Stimulated activated CD4-positive, alpha-beta T cell treated with anti-CD3 and anti-CD28 coated beads, Interleukin-4, amount 100 ng/mL, for 1 hour (primary cell): ENCODE measurements at places on chromosomes 11 and 22.

GRCh38 chr11:58963551-58964104 lies 24.3 kb downstream of the GLYATL1 start:
- DNase-seq, result no peak

DNA sequence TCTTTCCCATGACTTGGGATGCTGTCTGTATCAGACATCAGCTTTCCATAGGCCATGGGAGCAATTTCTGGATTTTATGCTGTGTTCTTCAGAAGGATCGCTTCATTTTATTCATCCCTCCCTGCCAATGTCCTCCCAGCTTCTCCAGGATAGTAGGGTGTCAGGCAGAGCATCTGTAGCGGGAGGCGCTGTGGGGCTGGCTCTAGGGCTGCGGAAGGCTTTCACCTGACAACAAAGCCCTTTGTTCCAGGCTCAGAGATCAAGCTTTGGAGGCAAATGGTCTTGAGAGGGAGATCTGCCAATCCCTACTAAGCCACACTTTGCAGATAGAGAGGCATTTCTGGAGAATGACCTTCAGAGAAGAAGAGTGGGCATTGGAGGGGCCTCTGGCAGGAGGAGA lies 29.5 kb upstream of the FTH1 start:
- no peak for DNase-seq

DNA sequence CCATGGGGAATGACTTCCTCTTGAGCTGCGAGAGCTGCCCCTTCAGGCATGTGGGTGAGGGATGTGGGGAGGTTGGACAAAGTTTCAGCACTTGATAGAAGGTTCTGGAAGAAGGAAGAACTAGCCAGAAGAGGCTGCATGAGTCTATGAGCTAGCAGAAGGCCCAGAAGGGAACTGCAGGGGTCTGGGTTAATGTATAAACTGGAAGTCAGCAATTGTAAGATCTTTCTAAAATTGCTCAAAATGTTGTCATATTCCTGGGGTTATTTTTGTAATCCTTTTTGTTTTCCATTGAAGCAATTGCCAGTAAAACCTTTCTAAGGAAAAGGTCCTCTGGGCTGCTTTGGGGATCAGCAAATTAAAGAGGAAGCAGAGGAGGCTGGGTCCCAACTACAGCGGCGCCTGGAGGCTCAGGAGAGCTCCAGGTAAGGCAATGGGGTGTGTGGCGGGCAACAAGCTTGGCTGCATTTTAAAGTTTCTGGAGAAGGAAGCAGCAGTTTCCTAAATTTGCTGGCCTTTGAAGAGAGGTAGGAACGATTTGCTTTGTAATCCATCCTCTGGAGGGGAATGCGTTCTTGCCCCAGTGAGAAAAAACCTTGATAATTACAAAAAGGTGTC lies 29.2 kb downstream of the ADAMTS15 start:
- no peak for DNase-seq

GRCh38 chr22:39894554-39895092 lies 1.1 kb upstream of the ENTHD1 start:
- DNase-seq, result no peak

GRCh38 chr11:12410006-12410728 lies 32.8 kb downstream of the PARVA start:
- DNase-seq, result no peak

GRCh38 chr22:42692239-42693054 lies 28.2 kb downstream of the A4GALT start:
- no peak for DNase-seq

- DNase-seq, result no peak
Measured at GRCh38 chr11:20207781-20208621, 47.7 kb upstream of the DBX1 start.

- DNase-seq, result no peak
Measured at GRCh38 chr11:64357446-64357845, 1.5 kb upstream of the RPS6KA4 start.

DNA sequence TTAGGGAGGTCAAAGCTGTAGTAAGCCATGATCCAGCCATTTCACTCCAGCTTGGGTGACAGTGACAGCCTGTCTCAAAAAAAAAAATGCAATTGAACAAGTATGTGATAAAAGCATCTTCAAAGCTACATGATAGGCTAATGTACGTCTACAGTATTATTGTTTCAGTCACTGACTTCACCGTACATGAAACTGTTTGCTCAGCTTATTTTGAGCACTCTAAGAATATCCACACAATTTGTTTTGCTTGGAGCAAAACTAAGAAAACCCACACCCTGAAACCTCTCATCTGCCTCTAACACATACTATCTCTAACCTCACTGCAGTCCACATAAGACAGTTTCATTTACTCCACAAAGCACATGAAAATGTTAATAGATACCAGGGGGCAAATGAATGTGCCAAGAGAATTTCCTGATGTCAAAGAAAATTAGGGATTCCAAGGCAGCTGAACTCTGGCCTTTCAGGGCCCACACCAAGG lies 60.7 kb downstream of the KCNA4 start:
- DNase-seq, result no peak

DNA sequence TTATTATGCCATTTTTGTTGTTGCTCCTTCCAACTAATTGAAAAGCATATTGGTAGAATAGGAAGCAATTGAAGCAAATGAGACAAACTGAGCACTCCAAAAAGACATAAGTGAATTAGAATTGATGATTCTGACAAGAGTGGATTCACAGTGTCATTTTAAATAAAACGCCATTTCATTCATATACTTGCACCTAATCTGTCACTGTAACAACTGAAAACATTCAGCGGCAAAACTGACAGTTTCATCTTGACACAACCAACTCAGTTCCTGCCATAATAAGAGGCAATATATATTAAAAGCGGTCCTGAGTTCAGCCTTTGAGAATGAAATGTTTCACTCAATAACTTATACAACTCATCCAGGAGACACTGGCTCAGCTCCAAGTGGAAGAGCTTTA lies 306.8 kb downstream of the CNTN5 start:
- no peak for DNase-seq

DNA sequence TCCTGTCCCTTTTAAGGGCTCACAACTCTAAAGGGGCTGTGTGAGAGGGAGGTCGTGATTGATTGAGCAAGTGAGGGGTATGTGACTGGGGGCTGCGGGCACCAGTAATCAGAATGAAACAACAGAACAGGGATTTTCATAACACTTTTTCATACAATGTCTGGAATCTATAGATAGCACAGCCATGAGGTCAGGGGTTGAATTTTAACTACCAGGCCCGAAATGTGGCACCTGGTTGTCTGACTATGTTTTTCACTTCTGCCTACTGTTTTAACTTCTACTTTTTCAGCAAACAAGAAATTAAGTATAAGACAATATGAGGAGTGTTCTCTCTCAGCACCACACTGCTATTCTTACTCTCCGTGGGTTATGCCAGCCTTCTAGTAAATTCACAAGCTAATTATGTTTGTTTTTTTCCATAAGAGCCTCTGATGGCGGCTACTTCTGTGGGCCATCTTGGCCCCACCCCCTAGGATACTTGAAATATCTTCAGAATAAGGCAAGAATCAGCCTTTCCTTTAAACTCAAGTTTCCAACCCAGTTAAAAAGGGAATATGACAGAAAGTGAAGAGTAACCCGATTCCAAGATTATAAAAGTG lies 552.8 kb upstream of the CHORDC1 start:
- DNase-seq, result no peak

GRCh38 chr11:16013649-16014275 lies 342.6 kb downstream of the SOX6 start:
- DNase-seq, result no peak

DNA sequence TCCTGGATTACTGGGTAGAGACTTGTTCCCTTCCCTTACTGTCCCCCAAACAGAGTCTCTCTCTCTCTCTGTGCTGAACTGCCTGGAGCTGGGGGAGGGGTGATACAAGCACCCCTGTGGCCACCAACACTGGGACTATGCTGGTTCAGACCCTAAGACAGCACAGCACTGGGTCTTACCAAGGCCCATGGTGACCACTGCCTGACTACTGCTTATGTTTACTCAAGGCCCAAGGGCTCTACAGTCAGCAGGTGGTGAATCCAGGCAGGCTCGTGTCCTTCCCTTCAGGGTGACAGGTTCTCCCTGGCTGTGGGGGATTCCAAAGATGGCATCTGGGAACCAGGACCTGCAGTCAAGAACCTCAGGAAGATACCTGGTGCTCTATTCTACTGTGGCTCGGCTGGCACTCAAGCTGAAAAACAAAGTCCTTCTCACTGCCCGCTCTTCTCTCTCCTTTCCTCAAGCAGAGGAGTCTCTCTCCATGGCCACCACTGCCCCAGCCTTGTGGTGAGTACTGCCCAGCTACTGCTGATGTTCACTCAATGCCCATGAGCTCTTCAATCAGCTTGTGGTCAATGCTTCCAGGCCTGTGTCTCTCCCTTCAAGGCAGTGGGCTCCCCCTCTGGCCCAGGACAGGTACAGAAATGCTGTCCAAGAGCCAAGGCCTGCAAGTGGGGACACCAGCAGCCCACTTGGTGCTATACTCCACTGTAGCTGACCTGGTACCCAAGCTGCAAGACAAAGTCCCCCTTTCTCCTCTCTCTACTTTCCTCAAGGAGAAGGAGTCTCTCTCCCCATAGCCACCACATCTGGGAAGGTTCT lies 41.8 kb upstream of the SHANK2 start:
- DNase-seq, result no peak

DNA sequence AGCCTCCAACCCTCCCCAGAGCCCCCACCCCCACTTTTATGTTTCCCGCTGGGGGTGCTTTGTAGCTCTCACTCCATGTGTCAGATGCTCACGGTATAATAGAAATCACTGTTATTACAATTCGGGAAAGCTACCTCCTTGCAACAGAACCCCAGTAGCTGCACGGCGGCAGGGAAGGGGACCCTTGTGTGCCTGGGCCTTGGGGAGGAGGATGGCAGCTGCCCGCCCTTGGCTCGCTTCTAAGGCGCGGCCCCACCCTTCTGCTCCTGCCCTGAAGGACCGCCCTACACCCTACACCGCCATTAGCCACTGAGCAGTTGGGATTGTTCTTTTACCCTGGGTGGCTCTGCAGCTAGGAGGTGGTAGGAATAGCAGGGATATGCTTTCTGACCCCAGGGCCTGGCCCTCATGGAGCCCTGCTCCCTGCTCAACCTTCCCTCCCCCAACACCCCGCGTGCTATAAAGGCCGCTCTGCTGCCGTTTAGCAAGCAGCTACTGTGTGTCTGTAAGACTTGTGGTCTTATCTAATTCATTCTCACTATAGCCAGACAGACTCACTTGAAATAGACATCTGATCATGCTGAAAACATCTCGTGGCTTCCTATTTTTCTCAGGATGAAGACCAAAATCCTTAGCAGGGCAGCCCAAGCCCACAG lies 219.7 kb downstream of the CEP164 start:
- no peak for DNase-seq

DNA sequence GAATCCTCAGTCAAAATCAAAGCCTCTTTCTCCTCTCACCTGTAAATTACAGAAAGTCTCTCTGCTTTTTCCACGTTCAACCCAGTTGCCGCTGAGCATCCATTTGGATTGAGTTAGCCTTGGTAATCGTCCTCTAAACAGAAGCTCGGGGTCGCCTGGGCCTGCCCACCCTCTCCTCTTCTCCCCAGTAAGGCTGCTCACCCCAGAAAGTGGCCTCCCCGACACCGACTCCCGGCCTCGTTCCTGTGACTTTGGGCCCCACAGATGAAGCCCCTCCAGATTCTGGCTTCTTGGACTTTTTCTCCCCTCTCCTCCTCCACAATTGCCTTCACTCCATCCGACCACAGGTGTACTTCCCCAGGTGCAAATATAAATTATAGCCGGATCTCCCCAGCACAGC lies 1500.0 kb downstream of the BRD1 start:
- DNase-seq, result no peak

DNA sequence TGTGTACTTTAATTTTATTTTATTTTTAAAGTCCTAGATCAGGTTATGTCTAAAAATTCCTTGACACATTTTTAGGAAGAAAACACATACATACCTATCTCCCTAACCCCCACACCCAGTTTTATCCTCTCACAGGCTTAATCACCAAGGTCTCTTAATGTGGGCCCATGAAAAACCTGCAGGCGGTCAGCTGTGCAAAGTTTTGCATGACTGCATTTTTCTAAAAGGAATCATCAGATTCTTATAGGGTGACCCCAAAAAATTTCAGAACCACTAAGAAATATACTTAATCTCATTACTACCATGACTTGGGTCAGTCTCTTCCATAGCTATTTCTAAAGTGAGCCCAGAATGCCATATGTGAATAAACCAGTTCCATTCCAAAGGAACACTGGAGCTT lies 19.8 kb downstream of the SAA1 start:
- no peak for DNase-seq

- DNase-seq, result no peak
Measured at GRCh38 chr11:68938816-68939582, 35.3 kb downstream of the IGHMBP2 start.

DNA sequence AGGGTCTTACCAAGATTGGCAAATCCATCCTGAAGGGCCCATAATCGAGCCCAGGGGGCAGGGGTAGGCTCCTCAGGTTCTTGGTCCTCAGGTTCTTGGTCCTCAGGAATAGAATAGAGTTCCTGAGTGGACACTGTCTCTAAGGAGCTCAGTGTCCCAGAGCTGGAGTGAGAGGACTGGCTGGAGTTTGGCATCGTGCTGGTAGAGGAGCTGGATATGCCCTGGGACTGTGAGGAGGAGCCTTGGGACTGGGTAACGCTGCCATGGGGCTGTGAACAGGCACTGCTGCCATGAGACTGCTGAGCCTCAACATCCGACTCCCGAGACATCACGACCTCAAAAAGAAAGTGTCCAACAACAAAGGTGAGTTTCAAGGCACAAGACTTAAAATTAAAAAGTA lies 7.2 kb downstream of the CHEK2 start:
- no peak for DNase-seq

- no peak for DNase-seq
Measured at GRCh38 chr11:18265949-18266348, at the start of gene SAA1. SAA1 (plus strand) TSS chr11:18266264; CDS start chr11:18266888, 624 bp downstream.

DNA sequence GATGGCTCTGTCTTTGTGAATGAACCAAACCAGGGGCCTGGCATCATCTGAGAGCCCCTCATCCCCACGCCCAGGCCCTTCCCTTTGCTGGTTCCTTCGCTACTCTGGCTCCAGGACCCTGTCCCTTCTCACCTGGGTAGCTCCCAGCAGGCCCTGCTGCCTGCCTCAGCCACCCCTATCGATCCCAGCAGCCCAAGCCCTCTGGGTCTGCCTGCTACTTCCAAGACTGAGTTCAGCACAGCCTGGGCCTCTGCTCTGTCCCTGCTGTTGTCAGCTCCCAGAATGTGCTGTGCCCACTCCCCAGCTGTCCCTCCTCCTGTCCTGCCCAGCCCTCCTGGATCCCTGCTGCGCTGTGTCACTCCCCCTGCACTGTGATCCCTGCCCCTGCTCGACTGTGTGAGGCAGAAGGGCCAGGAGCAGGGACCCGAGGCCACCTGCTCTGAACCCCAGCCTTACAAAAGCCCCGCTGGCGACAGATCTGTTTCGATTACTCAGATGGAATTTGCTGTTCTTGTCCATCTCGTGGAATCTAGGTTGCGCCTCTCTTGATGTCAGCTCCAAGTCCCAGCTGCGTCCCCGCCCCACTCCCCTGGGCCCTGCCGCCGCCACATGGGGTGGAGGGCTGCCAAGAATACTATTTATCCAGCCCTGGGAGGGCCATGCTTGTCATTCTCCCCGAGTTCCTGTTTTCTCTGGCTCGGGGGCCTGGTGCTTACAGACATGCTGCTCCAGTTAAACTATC lies 13.0 kb downstream of the MRPL21 start:
- DNase-seq, result no peak

- DNase-seq, result no peak
Measured at GRCh38 chr22:32801537-32802236, at the start of gene TIMP3. TIMP3 (plus strand) TSS chr22:32801705; CDS start chr22:32802002, 297 bp downstream.
